ENCODE measurements at places on chromosomes 1 and 21.

DNA sequence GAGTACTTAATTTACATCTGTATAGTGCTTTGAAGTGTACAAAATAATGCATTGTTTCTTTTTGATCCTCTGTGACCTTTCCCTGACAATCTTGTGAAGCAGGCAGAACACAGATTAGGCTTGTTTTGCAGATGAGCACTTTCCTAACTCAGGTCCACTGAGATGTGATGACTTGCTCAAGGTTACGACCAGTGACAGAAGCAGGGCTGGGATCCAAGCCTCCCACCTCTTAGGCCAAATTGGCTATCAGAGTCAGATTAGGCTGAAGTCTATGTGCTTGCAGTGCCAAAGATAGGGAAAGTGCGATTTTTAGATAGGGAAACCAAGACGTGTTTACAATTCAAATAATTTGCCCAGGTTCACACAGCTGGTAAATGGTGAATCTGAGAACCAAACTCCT, 147.3 kb downstream of the OMA1 start:
- no peak for DNase-seq

GRCh38 chr1:17596186-17596585, 56.7 kb downstream of the ARHGEF10L start:
- no peak for DNase-seq

DNA sequence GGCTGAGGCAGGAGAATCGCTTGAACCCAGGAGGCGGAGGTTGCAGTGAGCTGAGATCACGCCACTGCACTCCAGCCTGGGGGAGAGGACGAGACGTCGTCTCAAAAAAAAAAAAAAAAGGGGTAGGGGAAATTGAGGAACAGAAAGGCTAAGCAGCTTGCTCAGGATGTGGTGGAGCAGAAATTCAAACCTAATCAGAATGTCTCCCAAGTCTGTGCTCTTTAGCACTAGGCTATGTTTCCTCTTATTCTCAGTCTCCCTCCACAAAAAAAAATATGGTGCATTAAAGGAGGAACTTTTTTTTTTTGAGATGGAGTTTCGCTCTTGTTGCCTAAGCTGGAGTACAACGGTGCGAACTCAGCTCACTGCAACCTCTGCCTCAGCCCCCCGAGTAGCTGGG, 114.2 kb downstream of the SLC16A1 start:
- DNase-seq = no peak

DNA sequence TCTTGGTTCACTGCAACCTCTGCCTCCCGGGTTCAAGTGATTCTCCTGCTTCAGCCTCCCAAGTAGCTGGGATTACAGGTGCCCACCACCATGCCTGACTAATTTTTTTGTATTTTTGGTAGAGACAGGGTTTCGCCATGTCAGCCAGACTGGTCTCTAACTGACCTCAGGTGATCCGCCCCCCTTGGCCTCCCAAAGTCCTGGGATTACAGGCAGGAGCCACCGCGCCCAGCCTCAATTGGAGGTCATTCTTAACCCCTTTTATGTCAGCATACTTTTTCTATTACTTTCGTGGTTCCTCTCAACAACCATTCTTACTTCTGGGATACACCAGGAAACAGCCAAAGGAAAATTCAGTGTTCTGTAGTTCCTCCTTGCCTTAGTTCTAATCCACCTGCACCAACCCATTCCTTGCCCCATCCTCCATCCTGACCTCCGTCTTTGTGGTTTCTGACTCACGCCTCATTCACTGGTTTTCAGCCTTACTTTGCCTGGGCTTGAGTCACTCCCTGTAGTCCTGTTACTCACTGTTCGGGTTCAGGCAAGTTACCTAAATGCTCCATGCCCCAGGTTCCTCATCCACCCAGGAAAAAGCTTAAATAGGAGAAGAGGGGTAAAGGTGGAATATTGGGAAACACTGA, 12.9 kb upstream of the BCL10 start:
- peak; percentile 94 for DNase-seq

- no peak for DNase-seq
These were observed 132.6 kb downstream of the ETS2 start for GRCh38 chr21:38938343-38938742.

DNA sequence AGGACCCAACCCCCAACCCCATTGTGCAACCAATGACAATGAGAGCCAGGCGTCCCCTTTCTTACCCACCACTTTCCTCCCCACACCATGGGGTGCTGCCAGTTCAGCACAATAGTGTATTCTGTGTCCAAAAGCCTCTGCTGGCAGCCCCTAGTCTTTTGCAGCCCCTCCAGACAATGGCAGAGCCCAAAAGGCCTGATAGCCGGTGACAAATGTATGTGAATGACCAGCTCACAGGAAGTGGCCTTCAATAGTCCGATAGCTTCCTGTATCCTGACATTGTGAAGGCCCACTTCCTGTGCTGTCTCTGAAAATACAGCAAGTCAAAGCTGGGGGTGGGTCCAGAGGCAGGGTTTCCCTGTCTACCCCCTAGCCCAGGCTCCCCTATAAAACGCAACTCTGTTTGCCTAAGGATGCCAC, 16.6 kb downstream of the SMIM12 start:
- DNase-seq = no peak

- DNase-seq = no peak
These were observed 125.0 kb upstream of the TMPRSS2 start for GRCh38 chr21:41632748-41633475.

DNA sequence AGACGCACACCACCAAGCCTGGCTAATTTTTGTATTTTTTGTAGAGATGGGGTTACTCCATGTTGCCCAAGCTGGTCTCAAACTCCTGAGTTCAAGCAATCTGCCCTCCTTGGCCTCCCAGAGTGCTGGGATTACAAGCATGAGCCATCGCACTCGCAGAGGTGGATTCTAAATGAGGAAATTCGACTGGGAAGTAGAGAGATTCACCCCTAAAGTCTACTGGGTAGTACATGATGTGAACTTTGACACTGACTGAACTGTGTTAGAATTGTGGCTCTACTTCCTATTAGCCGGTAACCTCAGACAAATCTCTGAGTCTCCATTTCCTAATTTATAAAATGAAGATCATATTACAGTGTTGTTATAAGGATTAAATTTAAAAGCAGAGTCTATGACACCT, 276.0 kb upstream of the NR5A2 start:
- DNase-seq = no peak

- no peak for DNase-seq
These were observed 58.3 kb upstream of the KIF26B start for GRCh38 chr1:245096311-245097066.

GRCh38 chr1:90486134-90486824, 230.8 kb downstream of the BARHL2 start:
- DNase-seq = no peak

GRCh38 chr1:111965781-111966443, 23.6 kb downstream of the KCND3 start:
- DNase-seq = no peak

GRCh38 chr21:28590676-28591075, 402.0 kb downstream of the LTN1 start:
- DNase-seq = no peak

DNA sequence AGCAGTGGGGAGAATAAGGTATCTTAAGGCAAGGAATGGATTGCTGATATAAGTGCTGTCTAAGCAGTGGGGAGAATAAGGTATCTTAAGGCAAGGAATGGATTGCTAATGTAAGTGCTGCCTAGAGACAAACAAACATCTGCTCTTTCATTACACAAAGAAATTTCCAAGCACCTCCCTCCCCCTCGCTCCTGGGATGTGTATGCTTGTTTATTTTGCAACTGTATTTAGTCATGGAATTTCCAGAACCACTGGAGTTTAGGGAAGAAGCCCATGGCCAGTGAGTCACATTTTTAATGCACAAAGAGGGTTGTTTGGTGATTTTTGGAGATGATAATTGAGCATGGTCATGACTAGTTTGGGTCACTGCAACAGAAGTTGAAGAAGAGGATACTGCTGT, 21.5 kb downstream of the PDPN start:
- DNase-seq = no peak

DNA sequence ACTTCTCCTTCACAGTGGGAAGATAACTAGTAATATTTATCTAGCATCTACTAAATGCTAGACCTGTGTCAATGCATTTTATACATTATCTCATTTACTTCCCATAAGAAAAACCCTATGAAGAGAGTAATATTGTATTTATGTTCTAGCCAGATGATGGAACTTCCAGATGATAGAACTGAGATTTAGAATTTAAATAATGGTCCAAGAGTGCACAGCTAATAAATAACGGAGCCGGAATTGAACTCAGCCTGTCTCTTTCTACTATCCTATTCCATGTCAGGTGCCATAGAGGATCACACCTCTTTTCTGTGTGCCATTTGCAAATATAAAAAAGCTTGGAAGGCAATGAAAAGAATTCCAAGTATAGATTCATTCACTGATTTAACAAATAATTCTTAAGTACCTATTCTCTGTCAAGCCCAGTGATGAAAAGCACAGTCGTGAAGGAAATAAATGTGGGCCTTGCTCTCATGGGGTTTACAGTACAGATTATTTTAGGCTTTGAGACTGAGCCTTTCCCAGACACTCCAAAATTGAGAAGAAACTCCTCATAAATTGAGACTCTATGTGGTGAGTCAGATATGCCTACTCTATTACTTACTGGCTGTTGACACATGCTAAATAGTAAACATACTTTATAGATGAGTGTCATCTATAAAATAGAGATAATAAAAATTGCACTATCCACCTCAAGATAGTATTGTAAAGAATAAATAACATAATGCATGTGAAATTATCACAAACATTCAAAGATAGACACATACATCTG, 378.0 kb upstream of the PRMT6 start:
- no peak for DNase-seq

- peak; percentile 37 for DNase-seq
These were observed 258.0 kb downstream of the LTN1 start for GRCh38 chr21:28734522-28735175.

- peak; percentile 35 for DNase-seq
These were observed 17.3 kb downstream of the CSF1 start for GRCh38 chr1:109927911-109928321.

GRCh38 chr1:198387587-198387986, 152.9 kb downstream of the ATP6V1G3 start:
- DNase-seq = no peak

DNA sequence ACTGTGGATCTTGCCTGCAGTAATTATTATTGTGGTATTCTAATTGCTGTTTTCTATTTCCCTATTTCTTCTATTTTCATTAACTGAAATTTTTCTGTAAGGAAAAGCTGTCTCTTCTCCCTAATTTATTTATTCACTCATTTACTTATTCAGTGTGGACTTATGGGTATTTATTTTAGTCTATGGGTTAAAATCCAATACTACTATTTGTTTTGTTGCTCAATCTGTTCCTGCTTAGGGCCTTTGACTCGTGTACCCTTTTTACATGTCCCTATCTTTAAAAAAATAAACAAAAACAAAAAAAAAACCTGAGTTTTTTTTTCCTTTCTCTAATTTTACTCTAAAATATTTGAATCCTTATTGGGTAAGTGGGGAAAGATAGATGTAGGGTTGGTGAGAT, 166.2 kb upstream of the IVNS1ABP start:
- no peak for DNase-seq

DNA sequence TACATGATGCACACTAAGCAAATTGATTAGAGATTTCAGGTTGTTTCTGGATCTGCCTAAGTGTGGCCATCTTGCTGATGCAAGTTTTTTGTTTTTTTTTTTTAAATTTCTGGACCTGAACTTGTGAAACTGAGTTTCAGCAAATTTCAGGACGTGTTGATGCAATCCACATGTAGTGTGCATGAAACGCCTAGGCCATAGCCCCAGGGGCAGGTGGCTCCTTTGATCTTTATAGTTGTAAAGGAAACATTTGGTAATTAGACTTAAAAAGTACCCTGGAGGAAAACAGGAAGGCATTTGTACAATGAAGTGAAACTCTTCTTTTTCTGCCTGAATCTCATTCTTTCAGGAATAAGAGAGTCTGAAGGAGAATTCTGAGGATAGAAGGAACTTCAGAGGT, 162.2 kb upstream of the LHX8 start:
- DNase-seq = no peak

- DNase-seq = no peak
These were observed 14.0 kb downstream of the KRTAP24-1 start for GRCh38 chr21:30268608-30269197.

DNA sequence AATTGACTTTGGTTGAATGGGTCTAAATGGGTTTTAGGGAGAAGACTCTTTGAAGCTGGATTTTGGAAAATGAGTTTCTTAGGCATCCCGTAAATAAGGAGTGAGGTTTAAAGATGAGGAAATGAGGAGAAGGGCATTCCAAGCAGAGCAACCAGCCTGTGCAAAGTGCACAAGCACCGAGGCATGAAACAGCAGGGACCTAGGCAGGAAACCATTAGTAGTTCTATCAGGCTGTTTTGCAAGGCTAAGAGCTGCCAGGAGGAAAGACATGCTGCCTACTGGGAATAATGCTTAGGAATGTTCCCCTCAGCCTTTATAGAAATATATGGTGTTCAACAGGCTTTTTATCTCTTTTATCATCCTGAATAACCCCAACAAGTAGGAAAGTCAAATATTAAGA, 153.1 kb upstream of the FGGY start:
- DNase-seq = peak; percentile 51

DNA sequence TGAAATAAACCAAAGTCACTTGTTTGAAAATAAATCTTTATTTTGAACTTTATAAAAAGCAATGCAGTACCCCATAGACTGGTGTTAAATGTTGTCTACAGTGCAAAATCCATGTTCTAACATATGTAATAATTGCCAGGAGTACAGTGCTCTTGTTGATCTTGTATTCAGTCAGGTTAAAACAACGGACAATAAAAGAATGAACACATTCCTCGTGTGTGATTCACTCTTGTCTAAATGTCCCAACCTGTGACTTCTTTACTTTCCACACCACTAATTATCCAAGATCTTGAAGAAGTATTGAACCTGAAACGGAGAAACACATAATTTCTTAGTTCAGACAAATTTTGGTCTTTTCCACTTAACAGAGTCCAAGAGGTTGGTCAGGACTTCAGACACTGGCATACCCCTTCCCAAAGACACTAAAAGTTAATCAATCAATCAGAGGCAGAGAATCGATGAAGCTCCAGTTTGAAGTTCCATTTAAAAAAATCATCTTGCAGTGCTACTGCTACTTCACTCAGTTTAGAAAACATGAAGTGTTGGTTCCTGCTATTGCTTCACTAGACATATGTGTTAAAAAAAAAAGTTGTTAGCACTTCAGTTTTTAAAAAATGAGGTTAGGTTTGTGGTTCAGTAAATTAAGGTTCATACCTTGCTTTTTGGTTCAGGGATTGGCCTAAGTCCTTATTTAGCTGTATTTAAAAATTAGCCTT, 26.2 kb downstream of the ATP1B1 start:
- DNase-seq = no peak

DNA sequence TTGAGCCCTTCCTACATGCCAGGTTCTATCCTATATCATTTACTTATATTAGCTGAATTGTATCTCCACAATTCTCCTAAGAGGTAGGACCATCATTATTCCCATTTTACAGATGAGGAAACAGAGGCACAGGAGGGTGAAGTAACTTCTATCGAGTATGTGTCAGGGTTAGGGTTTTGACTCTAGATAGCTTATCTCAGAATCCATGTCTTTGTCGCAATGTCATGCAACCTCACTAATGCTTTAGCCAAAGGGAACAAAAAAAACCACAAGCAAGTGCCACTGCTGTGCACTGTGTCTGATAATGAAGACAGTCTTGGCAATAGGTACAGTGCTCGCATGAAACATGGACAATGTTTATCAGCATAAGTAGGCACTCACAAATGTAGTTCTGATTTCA, 95.4 kb upstream of the CLDN14 start:
- DNase-seq = no peak

Measured in kidney epithelial cell (primary cell).